ENCODE measurements at places on chromosomes 16 and 17.

DNA sequence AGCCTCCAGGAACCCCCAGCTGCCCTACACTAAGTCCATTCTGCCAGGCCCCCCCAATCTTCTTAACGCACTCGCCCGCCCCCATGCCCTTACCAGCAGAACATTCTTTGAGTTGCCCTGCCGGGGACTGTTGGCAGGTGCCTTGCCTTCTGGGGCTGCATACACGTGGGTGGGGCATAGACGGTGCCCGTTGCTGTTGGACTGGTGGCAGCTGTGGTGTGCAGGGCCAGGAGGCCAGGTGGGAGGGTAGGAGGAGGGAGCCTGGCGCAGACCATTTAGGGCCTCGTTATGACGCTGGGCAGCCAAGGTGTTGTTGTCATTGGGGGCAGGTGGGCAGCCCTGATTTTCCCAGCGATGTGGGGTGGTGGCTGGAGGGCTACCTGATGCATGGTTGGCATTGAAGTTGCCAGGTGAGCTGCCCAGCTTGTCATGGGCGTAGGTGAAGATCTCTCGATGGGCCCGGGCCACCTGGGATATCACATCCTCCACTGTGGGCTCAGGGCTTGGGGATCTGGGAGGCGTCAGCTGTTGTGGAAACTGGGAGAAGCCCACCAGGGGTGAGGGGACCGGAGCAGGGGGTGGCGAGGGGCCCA is 4.9 kb downstream of the NR1D1 start:
- DNase-seq, result no peak

DNA sequence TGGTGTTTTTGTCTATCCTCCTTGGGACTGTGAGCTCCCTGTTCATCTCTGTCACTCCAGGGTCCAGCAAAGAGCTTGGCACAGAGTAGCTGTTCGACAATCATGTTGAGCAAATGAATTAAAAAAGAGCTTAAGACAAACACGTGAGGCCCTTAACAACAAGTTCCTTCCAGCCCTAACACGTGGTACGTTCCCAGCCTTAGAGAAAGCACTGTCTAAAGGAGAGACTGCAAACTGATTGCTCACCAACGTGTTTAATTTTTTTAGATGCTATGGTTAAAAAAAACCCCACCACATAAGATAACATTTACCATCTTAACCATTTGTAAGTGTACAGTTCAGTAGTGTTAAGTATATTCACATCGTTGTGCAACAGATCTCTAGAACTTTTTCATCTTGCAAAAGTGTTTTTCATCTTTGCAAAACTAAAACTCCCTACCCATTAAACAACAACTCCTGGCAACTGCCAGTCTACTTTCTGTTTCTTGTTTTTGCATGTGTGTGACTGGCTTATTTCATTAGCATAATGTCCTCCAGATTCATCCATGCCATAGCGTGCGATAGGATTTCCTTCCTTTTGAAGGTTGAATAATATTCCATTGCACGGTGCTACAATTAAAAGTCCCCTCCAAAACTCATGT is 28.2 kb downstream of the LAT start:
- DNase-seq, result no peak

DNA sequence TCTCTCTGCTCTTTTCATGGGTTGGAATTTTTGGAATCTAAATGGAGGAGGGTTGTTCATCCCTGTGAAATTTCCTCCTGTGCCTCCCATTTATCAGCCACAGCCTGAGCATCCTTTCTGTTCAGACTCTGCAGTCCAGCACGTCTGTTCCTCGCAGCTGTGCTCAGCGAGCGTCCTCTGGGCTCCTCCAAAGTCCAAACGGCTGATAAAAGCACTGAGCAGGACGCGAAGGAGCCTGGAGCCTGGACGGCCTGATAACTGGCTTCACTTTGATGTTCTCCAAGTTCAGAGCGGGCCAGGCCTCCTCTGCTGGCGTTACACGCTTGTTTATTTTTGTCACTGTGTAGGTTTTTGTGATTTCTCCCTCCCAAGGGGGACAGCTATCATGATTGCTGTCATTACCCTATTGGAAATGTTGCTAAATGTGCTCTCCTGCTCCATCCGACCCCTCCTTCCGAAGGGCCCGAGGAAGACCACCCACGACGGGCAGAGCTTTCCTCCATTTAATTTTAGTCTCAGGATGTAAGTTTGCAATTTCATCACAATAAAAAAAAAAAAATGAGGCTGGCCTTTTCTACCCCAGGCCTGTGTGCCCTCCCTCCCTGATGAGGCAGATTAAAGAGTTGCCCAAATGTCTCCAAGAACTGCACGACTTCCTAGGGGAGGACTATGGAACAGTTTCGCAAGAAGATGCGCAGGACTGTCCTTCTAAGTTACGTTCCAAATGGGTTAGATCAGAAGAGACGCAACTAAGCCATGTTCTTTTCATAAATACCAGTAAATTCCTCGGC is 290.5 kb upstream of the FOXF1 start:
- DNase-seq, result no peak

DNA sequence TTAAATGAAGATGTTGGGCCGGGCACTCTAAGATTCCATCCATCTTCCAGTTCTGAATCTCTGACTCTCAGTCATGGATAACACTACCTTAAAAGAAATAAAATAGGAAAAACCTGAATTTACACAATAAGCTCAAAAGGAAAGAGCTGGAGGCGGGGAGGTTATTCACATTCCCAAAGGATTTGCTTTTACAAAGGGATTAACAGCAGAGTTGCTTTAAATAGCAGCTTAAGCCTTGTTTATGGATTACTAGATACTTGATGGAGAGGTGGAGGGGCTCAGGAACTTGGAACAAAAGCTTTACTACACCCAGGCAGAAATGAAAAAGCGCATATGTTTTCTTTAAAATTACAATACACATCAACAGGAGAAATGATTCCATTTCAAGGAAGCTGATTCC is 84.5 kb downstream of the XYLT1 start:
- DNase-seq, result no peak

GRCh38 chr16:56912746-56913708 is 18.9 kb upstream of the HERPUD1 start:
- no peak for DNase-seq

- DNase-seq, result no peak
Measured at GRCh38 chr16:27027971-27028370, 38.8 kb upstream of the C16orf82 start.

GRCh38 chr17:58247511-58248363 is 9.4 kb downstream of the LPO start:
- DNase-seq, result no peak

GRCh38 chr17:74863420-74864296 is 4.0 kb upstream of the GRIN2C start:
- DNase-seq, result no peak

- no peak for DNase-seq
Measured at GRCh38 chr17:2172077-2172851, 117.4 kb downstream of the HIC1 start.

DNA sequence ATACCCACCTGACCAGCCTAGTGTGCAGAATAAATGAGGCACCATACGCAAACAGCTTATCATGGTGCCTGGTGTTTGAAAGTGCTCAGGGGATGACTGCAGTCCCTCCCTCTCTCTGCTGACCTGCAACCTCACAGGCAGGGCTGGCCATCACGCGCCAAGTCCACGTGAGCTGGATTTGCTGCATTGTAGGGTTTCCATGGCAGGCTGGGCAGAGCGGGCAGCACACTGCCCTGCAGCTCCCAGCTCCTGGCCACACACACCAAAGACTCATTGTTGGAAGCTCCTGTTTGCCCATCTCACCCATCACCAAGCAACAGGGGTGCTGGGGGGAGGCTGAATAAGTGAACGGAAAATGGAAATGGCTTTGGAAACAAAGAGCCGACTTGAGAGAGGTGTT is 81.8 kb downstream of the IRX3 start:
- DNase-seq, result no peak

- DNase-seq, result no peak
Measured at GRCh38 chr16:15808071-15808470, 48.8 kb downstream of the MYH11 start.

GRCh38 chr16:154217-155030 is 2.0 kb downstream of the HBZ start:
- no peak for DNase-seq

- DNase-seq, result no peak
Measured at GRCh38 chr16:86031141-86031678, 132.2 kb downstream of the IRF8 start.

DNA sequence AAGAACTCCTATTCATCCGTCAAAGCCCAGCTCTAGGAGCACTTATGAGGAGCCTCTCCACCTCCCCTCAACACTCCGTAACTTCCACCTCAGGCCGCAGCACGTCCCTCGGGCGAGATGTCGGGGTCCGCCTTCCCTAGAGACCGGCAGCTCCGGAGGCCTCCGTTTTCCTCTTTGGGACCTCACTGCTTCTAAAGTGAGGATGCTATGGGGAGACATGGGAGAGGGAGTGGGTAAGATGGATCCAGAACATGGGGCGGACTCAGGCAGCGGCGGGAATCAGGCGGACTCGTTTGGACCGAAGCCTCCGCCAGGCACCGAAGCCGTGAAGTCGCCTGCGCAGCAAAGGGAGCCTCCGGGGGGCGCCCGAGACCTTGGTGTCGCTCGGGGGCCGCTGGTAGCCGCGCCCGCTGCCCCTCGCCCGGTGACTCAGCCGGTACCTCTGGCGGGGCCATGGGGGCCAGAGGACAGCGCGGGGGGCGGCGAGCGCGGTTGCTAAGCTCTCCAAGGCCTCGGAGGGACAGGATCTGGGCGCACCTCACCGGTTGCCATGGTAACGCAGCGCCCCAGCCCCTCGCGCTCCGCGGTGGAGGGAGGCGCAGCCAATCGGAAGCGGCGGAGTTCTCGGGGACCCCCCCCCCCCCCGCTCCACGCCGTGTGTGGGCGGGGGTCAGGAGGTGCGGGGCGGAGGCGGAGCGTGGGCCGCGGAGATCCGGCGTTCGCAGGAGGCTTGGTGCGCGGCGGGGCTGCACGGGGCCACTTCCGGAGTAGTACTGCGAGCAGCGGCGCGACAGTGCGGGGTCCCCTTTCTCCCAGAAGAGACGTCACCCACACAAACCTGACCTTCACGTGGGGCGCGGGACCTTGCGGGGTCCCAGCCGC is 1.3 kb upstream of the HIC1 start:
- peak; percentile 77 for DNase-seq

DNA sequence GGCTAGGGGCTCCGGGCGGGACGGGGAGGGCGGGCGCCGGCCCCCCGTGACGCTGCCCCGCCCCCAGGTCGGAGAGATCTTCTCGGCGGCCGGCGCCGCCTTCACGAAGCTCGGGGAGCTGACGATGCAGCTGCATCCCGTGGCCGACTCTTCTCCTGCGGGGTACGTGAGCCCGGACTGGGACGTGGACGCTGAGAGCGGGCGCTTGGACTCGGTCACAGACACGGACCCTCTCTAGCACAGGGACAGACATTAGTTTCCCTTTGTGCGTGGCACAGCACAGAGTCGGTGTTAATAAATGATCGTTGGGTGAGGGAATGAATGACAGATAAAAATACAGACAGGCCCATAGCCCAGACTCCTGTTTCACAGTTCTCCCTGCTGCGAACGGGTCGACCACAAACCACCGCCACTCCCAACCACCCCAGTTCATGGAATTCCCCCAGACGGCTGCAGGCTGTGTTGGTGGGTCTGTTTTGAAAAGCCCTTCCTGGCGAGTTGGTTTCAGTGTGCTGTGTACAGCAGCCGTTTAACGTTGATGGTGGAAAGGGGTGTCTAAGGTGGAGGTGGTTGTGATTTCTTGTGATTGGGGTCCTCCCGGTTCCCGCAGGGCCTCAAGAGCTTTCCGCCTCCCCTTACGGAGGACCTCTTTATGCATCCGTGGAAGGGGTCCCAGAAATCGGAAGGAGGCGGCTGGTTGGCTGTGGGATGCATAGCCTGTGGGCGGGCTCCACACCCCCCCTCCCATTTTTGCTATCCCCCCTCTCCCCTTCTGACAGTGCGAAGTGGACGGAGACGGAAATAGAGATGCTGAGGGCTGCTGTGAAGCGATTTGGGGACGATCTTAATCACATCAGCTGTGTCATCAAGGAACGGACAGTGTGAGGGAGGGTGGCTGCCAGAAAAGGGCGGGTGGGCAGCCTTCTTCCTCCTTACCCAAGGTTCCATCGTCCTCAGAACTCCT is 2.9 kb downstream of the RNASEK start:
- peak; percentile 70 for DNase-seq

DNA sequence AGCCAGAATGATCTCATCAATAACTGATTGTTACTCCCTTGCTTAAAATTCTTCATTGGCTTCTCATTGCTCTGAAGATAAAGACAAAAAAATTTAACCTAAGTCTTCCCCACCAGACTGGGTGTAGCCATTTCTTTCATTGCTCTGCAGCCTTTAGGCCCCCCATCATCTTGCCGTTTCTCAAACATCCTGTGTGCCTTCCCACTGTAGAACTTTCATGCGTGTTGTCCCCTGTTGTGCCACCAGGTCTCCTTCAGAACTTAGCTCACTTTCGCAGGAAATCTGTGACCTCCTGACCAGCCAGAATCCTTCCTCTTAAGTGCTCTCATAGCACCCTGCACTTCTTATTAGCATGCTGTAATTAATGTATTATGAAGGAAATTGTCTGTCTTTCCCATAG is 31.8 kb downstream of the TNRC6C start:
- no peak for DNase-seq

DNA sequence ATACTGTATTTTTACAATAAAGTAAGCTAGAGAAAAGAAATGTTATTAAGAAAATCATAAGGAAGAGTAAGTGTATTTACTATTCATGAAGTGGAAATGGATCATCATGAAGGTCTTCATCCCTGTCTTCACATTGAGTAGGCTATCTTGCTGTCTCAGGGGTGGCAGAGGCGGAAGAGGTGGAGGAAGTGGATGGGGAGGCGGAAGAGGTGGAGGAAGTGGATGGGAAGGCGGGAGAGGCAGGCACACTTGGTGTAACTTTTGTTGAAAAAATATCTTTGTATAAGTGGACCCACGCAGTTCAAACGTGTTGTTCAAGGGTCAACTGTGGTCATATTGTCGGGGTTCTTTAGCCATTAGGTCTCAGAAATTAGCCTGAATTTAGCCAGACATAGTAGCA is 50.2 kb downstream of the PIGL start:
- DNase-seq, result no peak

DNA sequence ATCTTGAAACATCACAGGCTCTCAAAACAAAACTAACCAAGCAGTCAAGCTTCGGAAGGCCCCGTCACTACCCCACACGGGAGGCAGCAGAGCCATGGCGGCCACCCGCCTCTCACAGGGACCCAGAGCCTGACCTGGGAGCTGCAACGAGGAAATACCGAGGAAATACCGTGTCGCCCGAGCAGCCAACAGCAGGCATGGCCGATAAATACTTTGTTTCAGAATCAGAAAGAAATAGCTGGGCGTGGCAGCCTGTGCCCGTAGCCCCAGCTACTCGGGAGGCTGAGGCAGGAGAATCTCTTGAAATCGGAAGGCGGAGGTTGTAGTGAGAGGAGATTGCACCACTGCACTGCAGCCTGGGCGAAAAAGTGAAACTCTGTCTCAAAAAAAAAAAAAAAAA is 6.9 kb downstream of the LMF1 start:
- no peak for DNase-seq

- DNase-seq, result no peak
Measured at GRCh38 chr17:57466017-57466471, 209.7 kb downstream of the MSI2 start.

DNA sequence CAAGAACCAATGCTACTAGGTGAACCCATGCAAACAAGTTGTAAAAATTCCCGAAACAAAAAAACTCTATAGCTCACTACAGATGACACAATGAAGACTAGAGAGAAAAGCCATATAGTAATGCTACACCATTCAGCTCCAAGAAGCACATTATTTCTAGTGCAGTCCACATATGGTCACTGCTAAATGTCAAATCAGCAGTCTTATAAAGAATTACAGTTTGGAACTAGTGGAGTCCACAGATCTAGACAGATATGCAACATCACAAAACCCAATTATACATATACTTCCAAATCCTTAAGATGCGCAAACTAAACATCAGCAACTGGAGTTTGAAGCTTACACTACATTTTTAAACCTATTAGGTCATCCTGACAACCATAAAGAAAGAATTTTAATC is 33.5 kb downstream of the GPATCH8 start:
- DNase-seq, result no peak

GRCh38 chr16:22423716-22424115 is 49.3 kb upstream of the CDR2 start:
- DNase-seq, result no peak

Measured in CD4-positive, alpha-beta T cell (primary cell).